ENCODE measurements at places on chromosomes 12 and 14. TPM values are rescaled to one million over a fixed set of nuclear protein-coding genes. Genes with fewer than 3 reads are reported as not detected.

The INHBC gene
- polyA plus RNA-seq: not detected

The HRK gene
- not detected for polyA plus RNA-seq

The GPR135 gene
- 4.6 TPM for polyA plus RNA-seq

The INSM2 gene
- polyA plus RNA-seq: not detected

GRCh38 chr14:101227611-101228594 is 324.4 kb upstream of the RTL1 start:
- no peak for DNase-seq

GRCh38 chr12:11477110-11477509 is 81.7 kb upstream of the PRB2 start:
- DNase-seq: no peak

- no peak for DNase-seq
Measured at GRCh38 chr12:104154806-104155205, 16.8 kb upstream of the NFYB start.

- no peak for DNase-seq
Measured at GRCh38 chr14:53531156-53531555, 378.0 kb upstream of the DDHD1 start.

- DNase-seq: no peak
Measured at GRCh38 chr14:72836085-72836484, 57.8 kb downstream of the DPF3 start.

DNA sequence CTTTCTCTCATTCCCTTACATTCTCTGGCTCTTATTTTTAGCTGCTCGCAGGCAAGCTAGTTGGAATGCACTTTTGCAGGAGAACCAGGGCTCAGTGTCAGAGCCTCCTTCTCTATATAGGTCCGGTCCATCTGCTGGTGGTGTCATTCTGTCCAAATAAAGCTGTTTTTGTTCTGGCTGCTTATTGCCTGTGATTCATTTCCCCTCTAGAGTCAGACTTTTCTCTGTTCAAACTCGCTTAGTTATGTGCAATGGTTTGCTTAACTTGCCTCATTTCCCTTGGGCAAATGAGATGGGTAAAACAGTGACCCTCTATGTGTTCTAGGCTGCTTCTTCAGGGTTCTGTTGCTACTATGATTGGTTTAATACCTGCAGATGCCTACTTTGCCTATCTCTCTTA is 2.9 kb downstream of the SMARCD1 start:
- DNase-seq: no peak

GRCh38 chr12:77308056-77308455 is 242.7 kb upstream of the E2F7 start:
- DNase-seq: no peak

GRCh38 chr12:102423462-102423861 is 56.9 kb downstream of the IGF1 start:
- no peak for DNase-seq

- no peak for DNase-seq
Measured at GRCh38 chr12:119883237-119883636, 6.1 kb upstream of the CIT start.
